ENCODE measurements at places on chromosomes 11 and 22.

GRCh38 chr22:20782083-20782482 lies 8.2 kb downstream of the SERPIND1 start:
- DNase-seq, result no peak

GRCh38 chr11:112507281-112507680 lies 246.6 kb upstream of the PLET1 start:
- DNase-seq, result no peak

GRCh38 chr22:42848941-42849550 lies 8.0 kb downstream of the ARFGAP3 start:
- DNase-seq, result no peak

GRCh38 chr11:8683115-8683807 lies 669 bp downstream of the RPL27A start:
- no peak for DNase-seq

GRCh38 chr11:59756845-59757244 lies 1.7 kb downstream of the STX3 start:
- no peak for DNase-seq

DNA sequence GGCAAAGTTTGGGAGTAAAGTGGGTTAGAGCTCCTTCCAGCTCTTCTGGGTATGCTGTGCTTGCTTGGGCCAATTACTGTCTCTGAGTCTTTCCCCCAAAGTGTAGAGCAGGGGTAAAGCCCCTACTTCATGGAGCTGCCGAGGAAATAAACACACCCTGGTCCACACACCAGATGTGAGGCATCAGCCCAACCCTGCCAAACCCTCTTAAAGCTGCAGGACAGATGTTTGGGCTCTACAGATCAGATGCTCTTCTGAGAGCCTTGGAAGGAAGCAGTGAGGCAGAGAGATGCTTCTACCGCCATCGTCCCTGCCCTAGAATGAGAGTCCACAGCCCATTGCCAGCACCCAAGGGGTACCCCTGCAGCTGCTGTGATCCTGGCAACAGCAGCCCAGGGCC lies 64.7 kb downstream of the ELFN2 start:
- DNase-seq, result no peak

DNA sequence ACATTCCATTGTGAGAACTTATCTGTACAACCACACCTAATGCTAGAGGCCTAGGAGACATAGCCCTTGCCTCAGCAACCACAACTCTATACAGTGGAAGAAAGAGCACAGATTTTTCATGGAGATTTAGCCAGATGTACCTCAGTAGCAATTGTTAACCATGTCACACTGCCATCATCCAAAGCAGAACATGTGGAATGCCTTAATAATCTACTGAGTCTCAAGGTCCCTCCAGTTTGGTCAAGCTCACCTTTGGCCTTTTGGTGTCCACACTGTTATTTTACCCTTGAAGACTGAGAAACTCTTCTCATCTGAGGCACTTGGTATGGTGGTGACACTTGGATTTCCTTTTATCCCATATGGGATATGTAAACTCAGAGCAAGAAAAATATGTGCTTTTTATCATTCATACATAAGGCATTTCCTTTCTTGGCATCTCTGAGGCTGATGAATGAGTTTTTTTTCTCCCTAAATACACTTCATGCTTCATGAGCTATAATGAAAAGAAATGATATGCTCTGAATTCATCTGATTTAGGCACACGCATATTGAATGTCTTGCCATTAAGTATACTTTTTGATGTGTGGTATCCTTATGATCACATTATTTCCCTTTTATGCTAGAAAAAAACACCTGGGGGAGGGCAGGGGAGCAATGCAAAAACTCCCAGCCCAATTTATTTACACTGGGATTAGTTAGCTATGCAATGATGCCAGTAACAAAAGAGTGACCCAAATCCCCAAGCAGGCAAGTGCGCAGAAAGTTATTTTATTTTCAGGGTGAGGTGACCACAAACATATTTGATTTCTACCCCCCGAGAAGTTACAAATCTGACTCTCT lies 63.3 kb upstream of the ME3 start:
- no peak for DNase-seq

DNA sequence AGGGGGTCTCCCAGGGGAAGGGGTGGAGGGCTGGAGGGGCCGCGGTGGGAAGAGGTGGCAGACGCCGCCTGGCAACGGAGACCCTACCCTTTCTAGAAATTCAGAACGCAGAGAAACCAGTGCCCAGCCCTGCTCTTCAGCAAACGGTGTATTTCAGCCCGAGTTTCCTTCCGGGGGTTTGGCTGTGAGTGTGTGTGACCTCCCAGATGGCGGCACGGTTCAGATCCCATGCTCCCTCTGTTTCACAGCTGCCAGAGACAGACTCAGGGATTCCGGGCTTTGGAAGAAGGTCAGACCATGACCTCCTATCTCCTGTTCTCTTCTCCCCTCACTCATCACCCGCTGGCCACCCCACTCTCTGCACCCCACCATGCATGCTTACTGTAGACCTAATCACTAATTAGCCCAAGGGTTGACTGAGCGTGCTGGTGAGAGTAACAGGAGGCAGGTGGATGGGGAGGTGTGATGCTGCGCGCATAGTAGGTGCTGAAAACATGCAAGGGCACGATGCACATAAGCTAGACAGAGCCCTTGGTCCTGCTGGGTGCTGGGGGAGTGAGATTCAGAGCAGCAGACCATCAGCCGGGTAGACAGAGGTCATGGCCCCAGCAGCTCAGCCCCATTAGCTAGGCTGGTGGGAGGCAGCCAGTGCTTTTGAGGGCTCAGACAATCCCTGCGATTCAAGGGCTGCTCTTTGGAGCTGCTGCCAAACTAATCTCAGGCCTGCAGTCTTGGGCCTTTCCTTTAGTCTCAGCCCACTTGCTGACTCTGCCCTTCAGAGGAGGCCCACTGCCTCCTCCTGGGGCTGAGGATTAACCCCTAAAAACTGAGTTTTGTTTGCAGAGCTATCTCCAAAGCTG lies 256.5 kb upstream of the CADM1 start:
- no peak for DNase-seq

GRCh38 chr22:24440270-24440717 lies 12.9 kb downstream of the ADORA2A start:
- no peak for DNase-seq

DNA sequence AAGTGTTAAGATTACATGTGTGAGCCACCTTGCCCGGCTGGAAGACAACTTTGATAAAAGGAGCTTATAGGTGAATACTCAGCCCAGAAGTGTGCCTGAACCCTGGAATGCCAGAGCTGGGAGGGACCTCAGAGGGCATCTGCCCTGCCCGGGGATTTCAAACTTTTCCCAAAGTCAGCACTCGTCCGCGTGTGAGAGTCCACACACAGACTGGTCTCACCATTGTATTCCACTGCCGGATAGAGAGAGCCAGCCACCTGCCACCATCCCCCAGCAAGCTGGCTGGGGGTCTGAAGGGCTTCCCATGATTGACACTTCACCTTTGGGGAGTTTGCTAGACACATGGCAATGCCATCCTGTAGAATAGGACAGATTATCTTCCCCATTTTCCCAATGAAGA lies 49.2 kb downstream of the APOL3 start:
- DNase-seq, result no peak

DNA sequence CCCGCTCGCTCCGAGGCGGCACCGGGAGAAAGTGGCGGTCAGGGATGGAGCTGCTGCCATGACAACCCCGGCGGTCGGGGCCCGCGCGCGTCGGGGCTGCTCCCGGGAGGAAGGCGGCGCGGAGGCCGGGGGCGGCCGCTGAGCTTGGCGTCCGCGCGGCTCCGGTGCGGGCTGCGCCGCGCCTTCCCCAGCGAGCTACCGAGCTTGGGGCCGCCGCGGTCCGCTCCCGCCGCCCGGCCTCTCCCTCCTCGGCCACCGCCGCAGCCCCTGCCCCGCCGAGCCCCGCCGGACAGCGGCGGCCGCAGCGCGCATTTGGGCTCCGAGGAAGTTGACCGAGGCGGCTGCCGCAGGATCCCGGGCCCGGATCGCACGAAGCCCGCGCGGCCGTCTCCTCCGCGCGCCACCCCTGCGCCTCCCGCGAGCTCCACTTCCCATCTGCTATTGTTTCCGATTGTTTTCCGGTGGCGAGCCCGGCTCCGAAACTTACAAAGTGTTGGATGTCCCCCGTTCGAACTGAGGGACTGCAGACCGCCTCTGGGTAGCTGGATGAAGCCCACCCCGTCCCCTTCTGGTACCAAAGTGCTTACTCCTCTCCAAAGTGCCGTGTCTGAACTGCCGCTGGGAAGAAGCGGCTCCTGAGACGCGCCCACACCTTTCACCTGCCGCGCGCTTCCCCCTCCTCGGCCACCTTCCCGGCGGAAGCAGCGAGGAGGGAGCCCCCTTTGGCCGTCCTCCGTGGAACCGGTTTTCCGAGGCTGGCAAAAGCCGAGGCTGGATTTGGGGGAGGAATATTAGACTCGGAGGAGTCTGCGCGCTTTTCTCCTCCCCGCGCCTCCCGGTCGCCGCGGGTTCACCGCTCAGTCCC lies 540.3 kb downstream of the NTM start:
- no peak for DNase-seq

- DNase-seq, result no peak
Measured at GRCh38 chr11:34411791-34412190, 26.9 kb upstream of the CAT start.

DNA sequence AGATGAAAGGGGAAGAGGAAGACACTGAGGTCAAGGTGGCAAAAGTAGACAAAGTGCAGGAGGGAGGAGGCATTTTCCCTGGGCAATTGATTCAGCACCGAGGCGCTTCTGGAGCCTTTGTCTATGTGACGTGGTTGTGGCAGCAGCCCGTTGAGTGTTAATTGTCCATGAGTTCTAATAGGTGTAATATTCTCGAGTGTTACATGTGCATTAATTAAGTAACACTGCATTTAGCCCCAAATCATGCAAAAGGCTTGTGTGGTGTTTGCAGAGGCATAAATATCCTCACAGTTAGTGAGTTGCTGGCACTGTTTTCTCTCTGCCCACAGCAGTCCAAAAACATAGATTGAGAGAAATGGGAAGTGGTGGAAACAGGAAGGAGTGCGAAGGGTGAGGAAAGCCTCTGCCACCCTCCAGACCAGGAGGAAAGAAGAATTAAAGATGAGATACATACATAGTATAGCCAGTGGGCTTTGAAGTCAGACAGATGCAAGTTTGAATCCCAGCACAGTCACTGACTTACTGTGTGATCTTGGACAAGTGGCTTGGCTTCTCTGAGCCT lies 361.2 kb downstream of the MN1 start:
- no peak for DNase-seq

DNA sequence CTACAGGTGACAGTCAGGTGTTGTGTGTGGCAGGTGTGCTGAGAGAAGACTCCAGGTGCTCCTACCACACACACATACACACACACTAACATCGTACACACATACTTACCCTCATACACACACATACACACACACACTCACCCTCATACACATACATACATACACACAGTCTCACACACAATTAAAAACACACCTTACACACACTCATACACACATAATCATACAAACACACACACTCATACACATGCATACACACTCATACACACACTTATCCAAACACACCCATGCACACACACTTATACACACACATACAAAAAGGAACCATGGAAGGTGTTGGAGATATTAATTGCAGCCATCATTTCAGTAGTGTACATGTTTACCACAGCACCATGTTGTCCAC lies 4.6 kb downstream of the KRTAP5-3 start:
- no peak for DNase-seq

DNA sequence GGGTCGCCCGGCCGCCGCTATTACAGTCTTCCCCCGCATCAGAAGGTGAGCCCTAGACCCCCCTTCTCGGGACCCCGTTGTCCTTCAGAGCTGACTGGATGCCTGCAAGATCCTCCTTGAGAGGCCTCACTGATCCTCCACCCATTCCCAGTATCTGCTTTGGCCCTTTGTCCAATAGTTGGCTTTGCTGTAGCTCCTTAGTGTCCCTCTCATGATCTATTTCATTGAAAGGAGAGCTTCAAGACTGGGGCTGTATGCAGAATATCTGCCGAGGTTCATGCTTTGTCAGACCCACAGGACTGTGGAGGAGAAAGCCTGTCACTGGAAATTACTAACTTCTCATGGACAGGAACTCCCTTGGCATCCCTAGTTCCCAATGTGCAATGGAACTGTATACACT lies 499 bp downstream of the DLAT start:
- no peak for DNase-seq

GRCh38 chr11:27358296-27358695 lies 4.7 kb downstream of the CCDC34 start:
- no peak for DNase-seq

DNA sequence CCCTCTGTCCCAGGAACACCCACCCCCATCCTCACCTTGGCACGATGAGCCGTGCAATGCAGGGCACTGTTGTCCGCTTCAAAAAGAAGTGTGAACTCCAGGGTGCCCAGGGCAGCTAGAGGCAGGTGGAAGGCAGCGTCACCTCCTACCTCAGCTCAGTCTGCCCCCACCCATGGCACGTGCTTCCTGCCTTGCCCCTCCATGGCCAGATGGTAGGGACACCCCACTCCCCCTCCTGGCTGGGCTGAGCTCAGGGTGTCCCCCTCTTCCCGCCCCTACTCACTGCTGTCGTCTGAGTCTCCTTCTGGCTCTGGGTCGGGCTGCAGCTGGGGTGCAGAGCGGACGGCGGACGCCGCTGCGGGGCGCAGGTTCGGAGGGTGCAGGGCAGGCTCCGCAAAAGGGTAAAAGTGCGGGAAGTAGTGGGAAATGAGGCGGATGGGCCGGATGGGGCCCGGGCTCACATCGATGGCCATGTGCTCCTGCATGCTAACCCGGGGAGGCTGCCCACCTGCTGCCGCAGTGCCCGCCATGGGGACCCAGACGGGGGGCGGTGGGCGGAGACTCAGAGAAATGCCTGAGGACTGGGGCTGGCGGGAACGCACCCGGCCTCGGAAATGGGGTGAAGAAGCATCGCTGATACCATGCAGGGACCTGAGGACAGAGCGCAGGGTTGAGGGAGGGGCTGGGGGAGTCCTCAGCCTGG lies 9.1 kb downstream of the NDUFV1 start:
- peak; percentile 20 for DNase-seq

GRCh38 chr11:126857860-126858808 lies 142.4 kb downstream of the KIRREL3 start:
- DNase-seq, result no peak

Data from CD4-positive, alpha-beta T cell treated with Interferon alpha-2 for 1 hour (primary cell).